Stimulated activated CD8-positive, alpha-beta memory T cell treated with anti-CD3 and anti-CD28 coated beads, Interleukin-15, amount 100 ng/mL, for 48 hours (primary cell): ENCODE measurements at places on chromosomes 2 and 18.

- no peak for DNase-seq
Observed at GRCh38 chr2:211454679-211455078, 898.3 kb downstream of the CPS1 start.

DNA sequence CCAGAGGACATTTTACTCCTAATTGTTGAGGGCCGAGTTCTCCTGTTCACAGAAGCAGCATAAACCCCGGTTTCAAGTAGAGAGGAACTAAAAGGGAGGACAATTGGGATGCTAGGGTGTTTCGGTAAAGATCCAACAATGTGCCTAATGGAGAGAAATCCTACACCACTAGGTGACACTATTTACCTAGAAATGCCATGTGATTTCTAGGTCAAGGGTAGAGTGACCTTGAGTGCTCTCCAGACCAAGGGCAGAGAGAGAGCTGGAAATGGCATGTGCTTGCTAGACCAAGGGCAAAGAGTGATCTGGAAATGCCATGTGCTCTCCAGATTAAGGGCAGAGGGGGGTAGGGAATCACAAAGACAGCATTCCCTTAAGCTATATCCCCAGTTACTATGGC, 472.0 kb downstream of the DCDC2C start:
- DNase-seq: no peak

DNA sequence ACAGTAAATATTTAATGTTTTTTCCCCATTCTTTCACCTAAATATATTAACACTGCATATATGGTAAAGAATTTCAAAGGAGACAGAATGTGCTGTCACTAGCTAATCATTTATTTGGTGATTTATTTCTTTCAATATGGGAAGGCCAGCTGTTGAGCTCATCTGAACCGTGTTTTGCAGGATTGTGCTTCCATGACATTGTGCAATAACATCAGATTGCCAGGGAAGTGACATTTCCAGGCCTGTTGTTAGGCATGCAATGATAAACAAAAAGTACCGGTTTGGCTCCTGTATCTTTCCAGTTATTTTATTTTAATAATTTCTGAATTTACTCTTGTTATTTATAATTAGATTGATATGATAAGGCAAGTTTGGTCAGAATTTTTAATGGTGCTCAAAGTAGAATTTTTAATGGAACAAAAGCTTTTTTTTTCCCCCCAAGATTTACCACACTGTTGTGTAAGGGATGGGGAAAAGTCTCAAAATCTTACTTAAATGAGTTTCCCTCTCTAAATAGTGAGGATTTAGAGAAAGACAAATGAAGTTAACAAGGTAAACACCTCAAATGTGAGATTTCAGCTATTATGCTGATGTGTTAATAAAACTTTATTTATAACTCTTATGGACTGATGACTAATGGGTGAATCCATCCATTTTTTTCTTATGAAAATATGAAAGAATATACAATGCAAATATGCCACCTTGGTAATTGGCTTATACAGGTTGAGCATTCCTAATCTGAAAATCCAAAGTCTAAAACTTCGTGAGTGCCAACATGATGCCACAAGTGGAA, 52.7 kb downstream of the MALT1 start:
- no peak for DNase-seq

DNA sequence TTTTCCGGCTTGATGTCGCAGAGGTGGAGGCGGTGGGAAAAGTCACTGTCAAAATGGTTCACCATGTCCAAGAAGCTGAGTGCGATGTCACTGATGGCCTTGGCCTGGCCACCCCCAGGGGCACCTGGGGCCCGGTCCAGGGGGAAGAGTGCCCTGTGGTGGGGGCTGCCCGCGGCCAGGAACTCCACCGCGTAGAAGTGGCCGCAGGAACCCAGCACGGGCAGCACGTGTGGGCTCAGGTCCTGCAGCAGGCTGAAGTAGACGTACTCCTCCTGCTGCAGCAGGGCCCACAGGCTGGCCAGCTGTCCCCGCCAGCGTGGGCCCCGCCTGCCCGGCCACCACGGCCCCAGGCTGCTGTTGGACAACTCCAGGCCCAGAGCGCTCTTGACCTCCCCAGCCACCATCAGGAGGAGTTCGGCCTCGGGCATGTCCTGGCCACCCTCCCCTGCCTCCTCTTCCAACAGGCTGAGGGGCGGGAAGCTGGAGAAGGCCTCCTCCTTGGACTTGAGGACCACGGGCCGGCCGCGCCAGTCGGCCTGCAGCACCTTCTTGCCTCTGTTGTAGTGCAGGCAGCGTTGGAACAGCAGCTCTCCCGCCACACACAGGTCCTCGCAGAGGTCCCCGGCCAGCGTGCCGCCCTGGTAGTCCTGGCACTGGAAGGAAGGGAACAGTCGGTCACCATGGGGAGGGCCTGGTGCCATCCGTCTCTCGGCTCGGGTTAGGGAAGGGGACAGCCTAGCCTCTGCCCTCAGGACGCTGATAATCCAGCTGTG, 10.3 kb downstream of the DIPK1C start:
- DNase-seq: no peak

- peak; percentile 76 for DNase-seq
Observed at GRCh38 chr2:70984576-70985282, 6.3 kb downstream of the ANKRD53 start.

GRCh38 chr18:48417985-48418384, 8.8 kb upstream of the ZBTB7C start:
- no peak for DNase-seq

- DNase-seq: no peak
Observed at GRCh38 chr2:72145289-72145657, 2.4 kb downstream of the CYP26B1 start.

- no peak for DNase-seq
Observed at GRCh38 chr2:55408918-55409868, 10.5 kb downstream of the CCDC88A start.

GRCh38 chr2:23293063-23293462, 91.9 kb upstream of the KLHL29 start:
- no peak for DNase-seq

DNA sequence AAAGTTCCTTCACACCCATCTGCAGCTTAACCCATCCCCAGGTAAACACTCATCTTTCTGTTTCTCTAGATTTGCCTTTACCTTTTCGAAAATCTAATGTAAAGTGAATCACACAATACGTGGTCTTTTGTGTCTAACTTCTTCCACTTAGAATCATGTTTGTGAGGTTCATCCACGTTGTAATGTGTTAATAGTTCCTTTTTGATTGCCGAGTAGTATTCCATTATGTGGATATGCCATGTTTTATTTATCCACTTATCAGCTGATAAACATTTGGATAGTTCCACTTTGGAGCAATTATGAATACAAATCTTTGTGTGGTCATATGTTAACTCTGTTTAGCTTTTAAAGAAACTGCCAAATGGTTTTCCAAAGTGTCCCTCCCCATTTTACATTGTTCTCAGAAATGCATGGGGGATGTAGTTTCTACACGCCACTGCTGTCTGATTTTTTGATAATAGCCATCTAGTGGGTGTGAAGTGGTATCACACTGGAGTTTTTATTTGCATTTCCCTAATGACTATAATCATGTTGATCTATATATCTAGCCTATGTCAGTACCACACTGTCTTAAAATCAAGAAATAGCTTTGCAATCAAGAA, 22.3 kb downstream of the PECR start:
- DNase-seq: no peak

DNA sequence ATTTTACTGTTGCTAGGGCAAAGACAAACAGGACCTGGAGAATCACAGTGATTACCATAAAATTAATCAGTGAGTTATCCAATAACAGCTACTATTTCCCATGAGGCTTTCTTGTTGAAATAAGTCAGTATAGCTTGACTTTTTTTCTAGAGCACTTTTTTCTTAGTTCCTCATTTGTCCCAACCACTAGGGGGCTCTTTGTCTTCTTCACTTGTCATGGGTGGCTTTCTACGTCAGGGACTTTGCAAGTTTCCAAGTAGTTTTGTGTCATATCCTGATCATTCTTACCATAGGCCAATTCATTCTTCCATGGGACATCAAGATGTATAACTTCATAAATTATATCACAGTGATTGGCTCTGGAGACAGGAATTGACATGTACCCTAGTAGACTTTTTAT, 1019.6 kb upstream of the PIK3C3 start:
- DNase-seq: no peak

DNA sequence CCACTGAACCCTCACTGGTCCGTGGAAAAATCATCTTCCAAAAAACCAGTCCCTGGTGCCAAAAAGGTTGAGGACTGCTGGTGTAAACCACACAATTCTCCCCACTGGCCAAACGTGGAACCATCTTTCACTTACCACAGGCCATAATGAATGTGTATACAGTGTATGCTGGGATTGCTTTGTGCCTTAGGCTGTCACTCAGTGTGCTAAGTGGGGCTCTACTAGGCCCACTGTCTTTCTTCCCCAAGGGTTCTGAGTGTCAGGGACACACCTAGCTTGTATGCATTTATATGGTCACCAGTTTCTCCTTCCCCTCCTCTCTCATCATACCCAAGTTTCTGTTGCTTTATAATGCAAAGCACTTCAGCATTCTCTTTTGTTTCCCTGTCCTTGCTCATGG, 27.2 kb downstream of the SCYGR8 start:
- DNase-seq: no peak

- DNase-seq: no peak
Observed at GRCh38 chr2:98376301-98376910, 30.1 kb downstream of the CNGA3 start.

DNA sequence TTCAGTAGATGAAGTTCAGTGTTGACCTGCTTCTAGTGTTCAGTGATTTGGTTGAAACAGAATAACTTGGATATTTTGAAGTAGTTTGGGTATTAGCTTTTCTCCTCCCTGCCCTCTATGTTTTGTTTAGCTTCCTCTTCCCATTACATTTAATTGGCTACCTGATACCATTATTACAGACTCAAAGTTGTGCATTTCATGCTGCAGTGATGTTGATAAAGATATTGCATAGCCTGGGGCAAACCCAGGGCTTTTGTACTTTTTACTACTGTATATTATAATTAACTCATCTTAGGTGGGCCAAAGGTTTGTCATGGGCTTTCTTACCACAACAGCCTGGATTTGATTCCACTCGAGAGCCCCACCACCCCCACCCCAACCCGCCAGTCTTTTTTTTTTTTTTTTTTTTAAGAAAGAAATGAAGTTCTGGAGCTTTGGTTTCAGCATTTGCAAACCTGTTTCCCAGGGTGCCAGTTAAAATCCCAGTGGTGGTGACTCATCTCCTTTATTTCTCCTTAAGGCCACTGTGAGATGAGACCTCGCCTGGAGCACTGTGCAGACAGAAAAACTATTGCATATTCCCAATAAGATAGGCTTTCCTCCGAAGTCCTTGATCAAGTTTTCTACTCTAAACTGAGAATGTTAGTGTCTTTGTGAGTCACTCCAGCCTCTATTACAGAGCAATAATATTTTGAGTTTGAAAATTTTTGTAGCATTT, 393.7 kb upstream of the FANCL start:
- no peak for DNase-seq

DNA sequence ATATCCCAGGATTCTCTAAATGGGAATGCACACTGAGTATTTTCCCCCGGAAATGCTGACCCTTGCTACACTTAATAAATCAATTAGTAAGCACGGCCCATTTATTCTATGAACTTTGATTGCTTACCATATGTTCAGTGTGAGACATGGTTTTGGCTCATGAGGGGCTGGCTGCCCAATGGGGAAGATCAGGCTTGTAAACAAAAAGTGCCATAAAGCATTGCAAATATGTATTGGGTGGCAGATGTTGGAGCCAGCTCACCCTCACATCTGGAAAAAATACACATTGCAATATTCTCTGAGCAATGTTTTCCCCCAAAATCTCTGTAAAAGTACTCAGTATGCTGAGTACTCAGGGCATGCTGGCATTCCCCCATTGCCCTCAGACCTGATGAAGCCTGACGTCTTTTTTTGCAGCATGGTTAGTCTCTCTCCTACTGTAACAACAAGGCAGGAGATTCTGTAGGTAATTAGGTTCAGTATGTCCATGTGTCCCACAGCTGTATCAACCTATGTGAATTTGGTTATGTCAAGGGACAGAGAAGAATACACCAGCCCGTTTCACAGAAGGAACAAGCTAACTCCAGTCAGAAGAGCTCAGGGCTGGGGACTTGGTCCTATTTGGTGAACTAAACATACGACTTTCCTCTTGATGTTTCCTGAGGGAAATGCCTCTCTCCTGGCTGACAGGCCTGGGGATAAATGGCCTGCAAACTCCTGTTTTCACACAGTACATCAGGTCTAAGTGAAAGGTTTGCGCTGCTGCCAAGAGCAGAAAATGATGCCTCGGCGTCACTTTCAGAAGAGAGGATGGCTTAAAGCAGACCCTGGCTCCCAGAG, 202.4 kb downstream of the INSIG2 start:
- DNase-seq: no peak

DNA sequence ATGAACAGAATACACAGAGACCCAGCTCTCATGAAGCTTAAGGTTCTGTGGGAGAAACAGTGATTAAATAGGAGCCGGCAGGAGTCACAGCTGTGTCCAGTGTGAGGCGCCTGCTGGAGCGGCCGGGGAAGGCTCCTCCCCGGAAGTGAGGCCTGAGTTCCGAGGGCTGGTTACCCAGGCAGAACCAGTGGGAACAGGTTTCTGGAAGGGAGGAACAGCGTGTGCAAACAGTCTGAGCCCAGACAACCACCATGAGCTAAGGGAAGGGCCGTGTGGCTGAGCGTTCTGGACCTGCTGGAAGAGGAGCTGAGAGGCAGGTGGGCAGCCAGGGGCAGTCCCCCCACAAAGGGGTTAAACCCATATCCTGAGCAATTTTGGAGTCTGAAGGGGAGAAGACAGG, 26.0 kb upstream of the NPAS2 start:
- DNase-seq: no peak

DNA sequence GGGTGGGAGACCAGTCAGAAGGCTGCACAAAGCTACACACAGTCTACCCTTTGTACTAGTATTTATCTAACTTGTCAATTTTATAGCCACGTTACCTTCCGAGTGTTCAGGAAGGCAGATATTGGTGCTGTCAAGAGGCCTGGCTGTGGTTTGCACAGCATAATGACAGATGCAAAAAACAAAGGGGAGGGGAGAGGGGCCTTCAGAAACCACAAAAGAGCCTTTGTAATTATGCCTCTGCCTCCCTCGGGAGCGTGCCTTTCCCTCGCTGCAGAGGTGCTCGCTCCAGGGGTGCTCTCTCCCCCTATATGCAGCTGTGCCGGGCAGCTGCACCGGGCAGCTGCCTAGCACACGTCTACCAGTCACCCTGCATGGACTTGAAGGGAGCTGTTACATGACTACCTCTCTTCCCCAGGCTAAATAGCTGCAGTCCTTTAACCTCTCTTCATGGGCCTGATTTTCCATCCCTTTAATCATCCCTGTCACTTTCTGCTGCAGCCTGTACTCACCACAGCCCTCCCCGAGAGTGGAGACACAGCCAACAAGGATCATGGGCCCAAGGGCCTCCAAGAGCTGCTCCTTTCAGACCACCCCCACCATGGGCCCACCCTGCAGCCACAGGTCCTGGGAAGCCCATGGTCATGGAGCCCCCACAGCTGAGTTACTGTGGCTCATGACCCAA, 168.4 kb upstream of the PKDCC start:
- no peak for DNase-seq
